Activated CD8-positive, alpha-beta memory T cell treated with anti-CD3 and anti-CD28 coated beads, Interleukin-2, amount 50 U/mL, for 4 hours (primary cell): ENCODE measurements at places on chromosomes 3 and 15.

GRCh38 chr15:74011610-74012009 lies 17.1 kb downstream of the PML start:
- DNase-seq = no peak

DNA sequence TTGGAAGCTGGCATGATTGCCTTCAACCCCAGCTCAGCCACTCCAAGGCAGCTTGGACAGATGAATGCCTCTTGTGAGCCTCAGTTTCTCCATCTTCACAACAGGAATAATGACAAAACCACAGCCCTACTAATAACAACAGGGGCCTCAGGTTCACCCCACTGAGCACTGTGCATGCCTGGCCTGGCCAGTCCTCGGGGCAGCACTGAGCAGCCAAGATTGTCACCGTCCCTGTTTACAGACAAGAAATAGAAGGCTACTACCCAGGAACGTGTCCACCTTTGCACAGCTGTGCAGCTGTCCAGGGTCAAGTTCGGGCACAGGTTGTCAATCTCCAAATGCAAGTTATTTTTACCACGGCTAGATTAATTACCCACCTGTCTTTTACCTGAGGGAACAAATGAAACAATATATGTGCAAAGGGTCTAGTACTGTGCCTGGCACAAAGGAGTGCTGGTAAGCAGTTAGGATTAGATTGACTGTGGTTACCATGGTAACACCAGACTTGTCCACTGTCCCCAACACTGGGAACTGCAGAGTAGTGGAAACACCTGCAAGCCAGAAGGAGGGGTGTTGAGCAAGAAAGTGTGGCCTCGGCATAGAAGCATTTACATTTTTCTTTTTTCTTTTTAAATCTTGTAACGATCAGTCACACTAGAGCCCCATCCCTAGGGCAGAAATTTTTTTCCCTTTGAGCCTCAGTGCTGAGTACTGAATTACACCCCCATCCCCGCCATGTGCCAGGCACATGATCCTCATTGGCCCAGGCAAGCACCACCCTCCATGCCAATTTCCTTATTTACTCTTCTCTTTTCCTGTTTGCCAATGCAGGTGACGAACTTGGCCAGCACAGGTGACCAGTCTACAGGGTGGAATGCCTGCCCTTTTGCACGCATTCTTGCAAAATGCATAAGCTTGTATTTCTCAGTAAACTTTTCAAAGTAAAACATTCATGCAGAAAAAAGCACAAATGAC lies 66.3 kb upstream of the SLC6A6 start:
- no peak for DNase-seq

GRCh38 chr3:64398006-64398405 lies 172.7 kb upstream of the PRICKLE2 start:
- no peak for DNase-seq

DNA sequence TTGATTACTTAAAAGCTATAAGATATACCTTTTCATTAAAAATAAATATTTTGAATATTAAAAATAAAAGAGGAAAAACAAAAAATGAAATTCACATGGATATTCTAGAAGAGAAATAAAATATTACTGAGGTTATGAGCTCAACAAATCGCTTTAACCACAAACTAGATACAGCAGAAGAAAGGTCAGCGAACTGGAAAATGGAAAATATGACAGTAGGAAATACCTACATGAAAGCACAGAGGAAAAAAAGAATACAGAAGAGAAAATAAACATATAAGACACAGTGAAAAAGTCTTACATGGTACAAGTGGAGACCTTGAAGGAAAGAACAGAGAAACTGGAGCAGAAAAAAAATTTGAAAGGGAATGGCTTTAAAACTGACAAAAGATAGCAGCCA lies 33.2 kb downstream of the SCAPER start:
- DNase-seq = no peak

GRCh38 chr3:119918992-119919933 lies 137.4 kb downstream of the NR1I2 start:
- DNase-seq = no peak

DNA sequence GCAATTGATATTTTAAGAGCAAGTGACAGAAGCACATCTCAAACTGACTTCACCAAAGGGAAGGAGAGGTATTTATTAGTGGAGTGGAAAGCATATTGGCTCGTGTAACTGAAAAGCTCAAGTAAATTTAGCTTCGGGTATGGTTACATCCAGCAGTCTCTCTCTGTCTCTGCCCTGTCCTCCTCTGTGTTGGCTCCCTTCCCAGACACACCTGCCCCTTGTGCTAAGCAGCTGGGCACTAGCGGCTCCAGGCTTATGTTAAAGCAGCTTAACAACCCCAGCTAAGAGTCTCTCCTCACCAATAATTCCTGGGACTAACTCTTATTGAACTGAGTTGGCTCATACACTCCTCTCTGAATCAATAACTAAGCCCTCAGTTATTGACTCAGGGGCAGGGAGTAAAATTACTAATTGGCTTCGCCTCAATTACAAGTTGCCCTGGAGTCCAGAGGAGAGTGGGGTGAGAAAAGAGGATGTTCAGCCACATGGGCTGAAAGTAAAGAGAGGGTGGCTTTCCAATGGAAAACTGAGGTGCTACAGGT lies 12.8 kb upstream of the SH3BP5 start:
- DNase-seq = no peak
